ENCODE measurements at places on chromosomes 6 and 20.
A peak's percentile ranks its signal among the peaks of the same experiment; 100 is the strongest.

DNA sequence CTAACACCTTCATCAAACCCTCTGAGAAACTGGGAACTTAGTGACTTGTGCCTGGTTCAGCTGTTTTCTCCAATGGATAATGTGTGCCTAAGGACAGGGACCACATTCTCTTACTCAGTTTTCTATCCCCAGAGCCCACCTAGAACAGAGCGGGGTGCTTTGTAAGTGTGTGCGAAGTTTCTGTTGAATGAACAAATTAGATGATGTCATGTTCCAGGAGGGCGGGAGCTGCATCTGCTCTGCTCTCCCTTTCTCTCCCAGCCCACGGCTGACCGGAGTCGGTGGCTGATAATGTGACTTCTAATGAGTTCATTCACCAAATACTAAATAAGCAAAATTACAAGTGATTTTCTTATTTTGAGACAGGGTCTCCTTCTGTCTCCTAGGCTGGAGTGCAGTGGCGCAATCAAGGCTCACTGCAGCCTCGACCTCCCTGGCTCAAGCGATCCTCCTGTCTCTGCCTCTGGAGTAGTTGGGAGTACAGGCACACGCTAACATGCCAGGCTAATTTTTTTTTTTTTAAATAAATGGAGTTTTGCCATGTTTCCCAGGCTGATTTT is 60.7 kb upstream of the FNDC1 start:
- DNase-seq = no peak

GRCh38 chr20:45440891-45441685 is 25.1 kb downstream of the PIGT start:
- no peak for DNase-seq

GRCh38 chr20:9535449-9535848 is 21.1 kb downstream of the LAMP5 start:
- DNase-seq = no peak

GRCh38 chr6:110628330-110628729 is 151.9 kb upstream of the SLC22A16 start:
- DNase-seq = no peak

DNA sequence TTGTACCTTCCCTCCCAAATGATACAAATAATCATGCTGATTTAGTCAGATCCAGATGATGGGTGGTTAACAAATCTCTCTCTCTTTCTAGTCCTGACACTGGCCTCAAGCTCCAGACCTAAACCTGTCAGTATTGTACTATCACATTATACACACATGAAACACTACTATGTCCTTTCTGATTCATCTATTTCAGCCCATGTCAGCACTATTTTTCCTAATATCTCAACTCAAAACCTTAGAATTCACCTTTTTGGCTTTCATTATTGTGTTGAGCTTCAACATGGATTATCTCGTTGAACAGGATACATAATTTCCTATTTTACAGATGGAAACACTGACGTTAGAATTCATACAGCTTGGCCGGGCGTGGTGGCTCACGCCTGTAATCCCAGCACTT is 3.5 kb downstream of the PIGU start:
- DNase-seq = no peak

GRCh38 chr6:1770968-1771723 is 161.4 kb downstream of the FOXC1 start:
- no peak for DNase-seq

DNA sequence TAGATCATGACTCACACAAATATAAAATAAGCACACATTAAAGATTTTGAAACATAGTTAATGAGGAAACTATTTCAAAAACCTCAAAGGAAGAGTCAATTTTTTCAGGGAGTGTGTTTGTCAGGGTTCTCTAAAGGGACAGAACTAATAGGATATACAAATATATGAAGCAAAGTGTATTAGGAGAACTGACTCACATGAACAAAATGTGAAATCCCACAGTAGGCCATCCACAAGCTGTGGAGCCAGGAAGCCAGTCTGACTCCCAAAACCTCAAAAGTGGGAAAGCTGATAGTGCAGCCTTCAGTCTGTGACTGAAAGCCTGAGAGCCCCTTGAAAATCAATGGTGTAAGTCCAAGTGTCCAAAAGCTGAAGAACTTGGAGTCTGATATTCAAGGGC is 898.0 kb upstream of the EYS start:
- no peak for DNase-seq

- no peak for DNase-seq
Measured at GRCh38 chr6:170462366-170463020, 90.6 kb downstream of the PSMB1 start.

DNA sequence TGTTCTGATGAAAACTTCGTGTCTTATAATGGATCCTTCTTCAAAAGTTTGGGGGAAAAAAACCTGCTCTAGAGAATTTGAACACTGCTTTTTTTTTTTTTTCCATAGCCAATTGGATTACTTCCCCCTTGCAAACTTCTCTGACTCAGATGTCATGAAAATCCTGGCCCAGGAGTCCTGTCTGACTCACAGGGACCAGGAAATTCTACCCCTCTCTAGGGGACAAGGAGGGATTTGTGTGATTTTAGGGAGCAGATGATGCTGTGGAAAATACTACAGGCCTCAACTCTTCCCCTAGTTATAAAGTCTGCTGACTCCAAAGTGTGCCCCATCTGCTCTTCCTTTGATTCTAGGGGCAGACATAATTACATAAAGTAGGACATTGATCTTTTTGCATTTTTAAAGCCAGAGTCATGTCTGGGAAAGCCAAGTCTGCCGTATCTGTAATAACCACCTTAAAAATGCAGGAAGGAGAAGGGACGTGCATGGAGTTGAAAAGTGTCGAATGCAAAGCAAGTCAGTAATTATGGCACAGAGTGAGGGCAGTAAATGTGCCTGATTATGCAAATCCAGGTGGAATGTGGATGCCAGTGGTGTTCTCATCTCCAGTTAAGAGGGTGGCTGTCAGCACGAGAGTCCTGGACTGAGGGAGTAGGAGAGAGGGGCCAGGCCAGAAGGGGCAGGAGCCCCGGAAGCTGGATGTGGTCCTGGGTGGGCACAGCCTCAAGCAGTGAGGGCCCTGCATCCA is 144.3 kb upstream of the SULF2 start:
- no peak for DNase-seq

- DNase-seq = no peak
Measured at GRCh38 chr6:1586256-1586655, 23.5 kb upstream of the FOXC1 start.

DNA sequence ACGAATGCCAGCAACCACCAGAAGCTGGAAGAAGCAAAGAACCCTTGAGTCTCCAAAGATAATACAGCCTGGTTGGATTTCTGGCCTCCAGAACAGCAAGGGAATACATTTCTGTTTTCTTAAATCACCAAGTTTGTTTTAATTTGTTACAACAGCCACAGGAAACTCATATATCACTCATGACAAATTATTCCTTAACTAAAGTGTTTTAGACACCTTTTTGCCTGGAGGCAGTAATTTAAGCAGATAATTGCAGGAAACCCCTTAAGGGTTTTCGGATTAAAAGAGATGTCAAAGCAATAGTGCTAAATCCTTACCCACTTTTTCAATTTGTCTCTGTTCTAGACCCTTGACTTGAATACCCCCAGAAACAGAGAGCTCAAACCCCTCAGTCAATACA is 1050.0 kb downstream of the EPHA7 start:
- no peak for DNase-seq

DNA sequence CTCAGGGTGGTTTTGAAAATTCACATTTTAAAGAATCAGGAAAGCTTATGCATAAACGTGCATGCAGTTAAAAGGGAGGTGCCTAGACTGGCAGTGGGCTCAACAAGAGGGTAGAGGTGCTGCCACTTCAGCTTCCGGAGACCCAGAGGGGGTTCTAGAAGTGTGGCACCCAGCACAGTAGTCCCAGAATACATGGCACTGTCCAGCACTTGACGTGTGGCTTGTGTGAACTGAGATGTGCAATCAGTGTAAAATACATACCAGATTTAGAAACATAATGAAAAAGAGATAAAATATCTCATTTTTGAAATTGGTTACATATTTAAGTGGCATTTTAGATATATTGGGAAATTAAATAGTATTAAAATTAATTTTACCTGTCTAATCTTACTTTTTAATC is 89.3 kb downstream of the RIN2 start:
- DNase-seq = no peak

- DNase-seq = no peak
Measured at GRCh38 chr6:56536536-56536935, 106.2 kb downstream of the DST start.

DNA sequence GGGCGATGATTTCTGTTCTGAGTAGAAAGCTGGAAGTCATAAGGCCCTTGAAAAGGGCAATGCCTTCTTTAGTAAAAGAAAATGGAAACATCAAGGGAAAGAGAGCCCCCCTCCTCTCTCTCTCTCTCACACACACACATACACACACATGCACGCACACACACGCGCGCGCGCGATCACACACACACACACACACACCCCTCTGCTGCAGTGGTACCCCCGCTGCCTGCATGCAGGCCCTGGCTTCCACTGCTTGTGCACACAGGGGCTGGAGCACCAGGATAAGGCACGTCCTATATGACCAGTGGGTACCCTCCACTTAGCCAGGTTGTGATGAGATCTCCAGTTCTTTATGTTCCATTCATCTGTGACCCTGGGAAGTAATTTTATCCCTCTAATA is 300.9 kb downstream of the SLC35F1 start:
- DNase-seq = no peak

- DNase-seq = no peak
Measured at GRCh38 chr20:17852323-17852722, 116.3 kb downstream of the SNX5 start.

DNA sequence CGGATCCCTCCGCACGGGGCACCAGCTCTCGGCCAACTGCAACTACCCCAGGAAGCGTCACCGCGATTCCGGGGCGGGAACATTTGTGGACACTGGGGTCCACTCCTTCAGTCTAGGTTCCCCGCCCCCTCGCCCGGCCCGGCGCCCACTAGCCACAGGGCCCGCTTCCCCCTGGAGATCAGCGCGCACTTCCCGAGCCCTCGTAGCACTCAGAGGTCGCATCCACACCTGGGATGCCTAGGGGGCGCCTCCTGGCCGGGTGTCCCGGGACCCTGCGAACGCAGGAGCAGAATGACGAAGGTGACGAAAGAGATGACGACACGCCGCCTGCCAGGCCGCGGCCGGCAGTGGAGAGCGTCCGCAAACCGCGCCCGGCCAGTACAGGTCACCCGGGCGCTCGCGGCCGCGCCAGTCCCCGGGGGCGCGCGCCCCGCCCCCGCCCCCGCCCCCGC is 309 bp upstream of the AIG1 start:
- peak; percentile 37 for DNase-seq

GRCh38 chr6:147811913-147812629 is 303.6 kb downstream of the SAMD5 start:
- no peak for DNase-seq

DNA sequence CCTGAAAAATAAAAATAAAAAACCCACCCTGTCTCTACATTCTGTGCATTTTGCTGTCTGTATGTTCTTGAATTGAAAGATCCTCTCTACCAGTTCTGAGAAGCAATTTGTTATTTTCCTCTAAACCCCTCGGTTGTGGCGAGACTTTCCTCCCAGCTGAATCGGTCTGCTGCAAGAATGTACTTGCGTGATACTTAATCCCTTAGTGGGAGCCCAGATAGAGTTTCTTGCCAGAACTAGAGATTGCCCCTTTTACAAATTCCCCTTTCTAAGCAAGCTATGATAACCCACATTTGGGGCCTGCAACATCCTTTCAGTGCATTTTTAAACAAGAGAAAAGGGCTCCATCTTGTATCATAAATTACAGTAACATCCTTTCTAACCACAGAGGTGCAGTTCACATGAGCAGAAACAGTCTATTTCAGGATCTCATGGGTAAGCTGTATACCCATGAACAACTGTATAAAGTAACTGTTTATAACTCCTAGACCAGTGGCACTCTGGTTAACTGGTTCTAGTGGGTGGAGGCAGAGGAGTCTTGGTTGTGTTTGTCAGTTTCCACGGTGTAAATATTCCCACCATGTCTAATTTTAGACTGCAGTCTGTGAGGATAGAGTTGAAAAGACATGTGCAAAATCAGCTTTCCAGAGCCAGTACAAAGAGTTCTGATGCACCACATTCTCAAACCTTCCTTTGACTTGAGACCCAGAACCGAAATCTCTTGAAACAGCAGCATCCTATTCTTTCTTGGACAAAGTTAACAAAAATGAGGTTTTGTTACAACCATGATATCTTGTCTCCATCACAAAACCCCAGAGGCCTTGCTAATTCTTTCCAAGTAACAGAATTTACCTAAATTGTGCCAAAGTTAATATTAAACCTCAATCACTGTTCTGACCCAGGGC is 113.1 kb upstream of the ZNF217 start:
- DNase-seq = no peak

DNA sequence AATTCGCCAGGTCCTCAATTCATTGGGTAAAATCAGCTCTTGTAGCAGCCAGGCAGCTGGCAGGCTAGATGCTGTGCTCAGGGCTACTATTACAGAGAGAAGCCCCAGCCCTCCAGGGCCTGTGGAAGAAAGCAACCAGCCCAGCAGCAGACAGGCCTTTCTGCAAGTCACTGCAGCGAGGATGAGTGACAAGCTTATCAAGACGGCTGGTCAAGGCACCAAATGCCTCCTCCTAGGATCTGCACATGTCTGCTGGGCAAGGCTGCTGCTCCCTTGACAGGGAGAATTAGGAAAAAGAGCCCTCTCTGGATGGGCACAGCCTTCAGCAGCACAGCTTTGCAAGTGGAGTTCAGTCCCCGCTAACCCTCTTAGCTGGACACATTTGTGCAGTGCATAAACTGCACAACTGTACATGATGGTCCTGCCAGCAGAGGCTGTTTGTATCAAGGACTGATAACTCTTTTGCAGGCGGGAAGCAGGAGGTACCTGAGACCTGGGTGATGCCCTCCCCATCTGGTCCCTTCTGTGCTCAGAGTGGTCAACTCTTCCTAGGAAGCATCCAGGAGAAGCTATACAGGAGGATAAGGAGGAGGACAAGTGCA is 89.9 kb downstream of the CDC5L start:
- DNase-seq = no peak

DNA sequence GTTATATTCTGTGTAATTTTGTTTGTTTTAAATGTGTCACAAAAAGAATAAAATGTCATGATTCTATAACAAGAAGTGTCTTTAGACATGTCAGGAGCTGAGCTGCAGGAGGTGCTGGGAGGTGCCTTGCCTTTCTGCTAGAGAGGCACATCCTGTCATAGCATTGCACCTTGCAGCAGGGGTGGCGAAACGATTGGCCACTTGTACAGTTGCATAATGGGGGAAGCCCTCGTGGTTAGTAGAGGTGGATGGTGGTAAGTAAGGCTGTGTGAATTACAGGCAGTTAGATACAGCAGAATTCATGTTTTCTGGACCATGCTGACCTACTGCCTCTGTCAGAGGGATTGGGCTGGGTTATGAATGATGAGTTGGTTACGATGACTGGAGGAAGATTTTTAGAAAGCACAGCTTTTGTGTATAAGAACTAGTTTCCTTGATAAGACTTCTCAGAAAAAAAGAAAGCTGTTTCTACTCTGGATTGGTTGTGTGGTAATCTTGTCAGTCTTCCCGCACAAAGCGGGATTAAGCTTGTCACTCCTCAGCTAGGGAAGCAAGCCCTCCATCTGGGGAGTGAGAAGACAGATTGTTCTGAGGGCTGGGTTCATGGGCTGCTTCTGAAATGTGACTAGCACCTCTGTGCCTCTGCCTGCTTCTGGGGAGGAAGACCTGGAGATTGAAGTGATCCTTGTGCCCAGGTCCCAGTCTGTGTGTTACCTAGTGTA is 74.9 kb downstream of the FOXO3 start:
- DNase-seq = no peak

- no peak for DNase-seq
Measured at GRCh38 chr6:41284726-41285125, 1.8 kb downstream of the TREM1 start.
